ENCODE measurements at places on chromosomes 7 and 10. TPM values are rescaled to one million over a fixed set of nuclear protein-coding genes. Genes with fewer than 3 reads are reported as not detected.

Gene NKX1-2
- total RNA-seq: not detected

DNA sequence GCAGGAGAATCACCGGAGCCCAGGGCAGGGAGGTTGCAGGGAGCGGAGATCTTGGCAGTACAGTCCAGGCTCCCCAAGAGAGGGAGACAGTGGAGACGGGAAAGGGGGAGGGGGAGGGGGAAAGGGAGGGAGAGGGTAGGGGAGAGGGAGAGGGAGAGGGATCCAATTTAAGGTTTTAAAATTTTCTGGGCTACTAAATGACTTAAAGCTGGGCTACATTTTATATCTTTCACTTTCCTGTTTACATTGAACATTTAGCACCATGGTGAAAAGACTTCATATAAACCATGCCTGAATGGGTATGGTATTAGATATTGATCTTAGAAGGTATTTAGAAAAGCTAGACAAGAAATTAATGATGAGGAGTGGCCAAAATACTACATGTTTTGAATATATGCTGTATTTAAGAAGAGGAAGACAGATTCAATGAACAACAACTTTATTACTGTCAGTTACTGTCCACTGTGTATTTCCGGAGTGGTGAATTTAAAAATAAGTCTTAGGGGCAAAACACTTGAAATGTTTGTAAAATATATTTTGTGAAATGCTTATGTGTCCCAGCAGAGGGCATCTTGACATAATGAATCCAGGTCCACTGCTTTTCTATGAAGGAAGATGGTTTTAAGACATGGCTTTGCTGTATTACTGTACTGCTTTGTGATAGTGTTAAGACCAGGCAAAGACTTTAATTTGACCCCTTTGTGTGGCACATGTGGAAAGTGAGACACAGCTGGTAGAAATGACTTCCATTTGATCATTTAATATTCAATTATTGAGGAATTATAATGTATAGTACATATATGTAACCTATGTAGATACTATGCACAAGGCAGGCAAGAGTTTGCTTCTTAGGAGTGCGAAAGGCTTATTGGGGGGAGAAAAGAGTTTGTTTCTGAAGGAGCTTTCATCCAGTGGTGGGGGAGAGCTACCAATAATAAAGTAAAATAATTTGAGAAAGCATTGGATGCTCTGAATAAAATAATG is 52.8 kb downstream of the NRF1 start:
- no peak for DNase-seq

Gene CREB3L2
- 80.4 TPM for total RNA-seq

Gene PRKCQ
- 2.4 TPM for total RNA-seq

- DNase-seq: no peak
These were observed 37.7 kb downstream of the PRSS2 start for GRCh38 chr7:142808461-142808801.

GRCh38 chr7:149180722-149181449 is 14.5 kb upstream of the ZNF282 start:
- no peak for DNase-seq

GRCh38 chr7:121766676-121767075 is 106.3 kb upstream of the PTPRZ1 start:
- DNase-seq: no peak

GRCh38 chr7:26413007-26413691 is 121.5 kb downstream of the SNX10 start:
- no peak for DNase-seq

Gene FAM13C
- total RNA-seq: 6.8 TPM

DNA sequence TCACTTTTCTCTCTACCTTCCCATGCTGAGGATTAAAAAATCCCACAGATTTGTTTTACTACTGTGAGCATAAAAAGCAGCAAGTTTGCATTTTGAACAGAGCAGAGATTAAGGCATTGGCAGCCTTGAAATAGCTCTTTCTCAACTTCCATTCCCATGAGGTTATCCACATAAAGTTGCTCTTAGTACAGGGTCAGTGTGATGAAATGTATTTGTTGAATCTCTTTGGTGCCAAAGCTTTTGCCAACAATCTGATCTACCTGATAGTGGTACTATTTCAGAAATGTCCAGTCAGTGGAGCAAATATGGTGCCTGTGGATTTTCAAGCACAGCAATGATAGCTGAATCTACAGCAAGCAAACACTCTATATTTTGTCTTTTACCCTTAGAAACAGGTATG is 254.8 kb downstream of the INHBA start:
- no peak for DNase-seq

Gene IDE
- total RNA-seq: 30.3 TPM

DNA sequence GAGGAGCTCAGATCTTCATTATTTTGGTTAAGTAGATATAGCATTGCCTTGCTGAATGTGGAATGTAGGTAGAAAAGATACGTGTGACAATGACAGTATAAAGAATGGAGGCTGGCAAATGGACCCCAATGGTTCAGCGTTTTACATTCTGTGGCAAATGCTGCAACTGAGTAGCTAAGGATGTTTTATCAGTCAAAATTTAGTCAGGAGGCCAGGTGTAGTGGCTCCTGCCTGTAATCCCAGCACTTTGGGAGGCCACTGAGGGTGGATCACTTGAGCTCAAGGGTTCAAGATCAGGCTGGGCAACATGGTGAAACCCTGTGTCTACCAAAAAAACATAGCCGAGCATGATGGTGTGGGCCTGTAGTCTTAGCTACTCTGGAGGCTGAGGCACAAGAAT is 120.5 kb upstream of the GHITM start:
- no peak for DNase-seq

GRCh38 chr7:74483402-74484336 is 30.0 kb downstream of the GTF2IRD1 start:
- DNase-seq: no peak

GRCh38 chr10:131137223-131137622 is 174.3 kb downstream of the TCERG1L start:
- DNase-seq: no peak

GRCh38 chr7:38292442-38292841 is 19.0 kb upstream of the TARP start:
- no peak for DNase-seq

DNA sequence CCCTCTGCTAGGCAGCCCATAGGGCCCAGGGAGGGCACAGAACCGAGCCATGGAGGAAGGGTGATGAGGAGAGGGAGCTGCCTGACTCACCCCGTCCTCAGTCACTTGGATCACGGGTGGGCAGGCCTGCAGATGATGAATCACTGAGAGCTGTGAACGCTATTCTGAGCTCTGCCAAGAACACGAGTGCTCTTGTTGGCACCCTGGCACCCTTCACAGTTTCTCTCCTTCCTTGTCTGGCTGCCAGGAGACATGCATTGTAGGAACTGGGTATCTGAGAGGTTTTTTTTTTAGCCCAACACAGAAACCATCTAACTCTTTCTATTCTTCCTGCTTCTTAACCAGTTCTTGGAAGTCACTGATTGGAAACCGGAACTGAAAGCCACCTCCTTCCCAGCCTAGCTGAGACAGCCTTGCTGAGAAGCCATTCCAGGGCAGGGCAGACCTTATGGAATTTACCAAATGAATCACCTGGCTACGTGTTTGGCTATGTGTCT is 82.1 kb downstream of the SLC37A3 start:
- DNase-seq: no peak

Gene CYP26C1
- 0.44 TPM for total RNA-seq

Gene HOXA3
- 197 TPM for total RNA-seq

Gene AFAP1L2
- 5.7 TPM for total RNA-seq

Gene JAZF1
- total RNA-seq: 5.5 TPM

GRCh38 chr7:19552576-19552975 is 156.3 kb downstream of the POLR1F start:
- no peak for DNase-seq

DNA sequence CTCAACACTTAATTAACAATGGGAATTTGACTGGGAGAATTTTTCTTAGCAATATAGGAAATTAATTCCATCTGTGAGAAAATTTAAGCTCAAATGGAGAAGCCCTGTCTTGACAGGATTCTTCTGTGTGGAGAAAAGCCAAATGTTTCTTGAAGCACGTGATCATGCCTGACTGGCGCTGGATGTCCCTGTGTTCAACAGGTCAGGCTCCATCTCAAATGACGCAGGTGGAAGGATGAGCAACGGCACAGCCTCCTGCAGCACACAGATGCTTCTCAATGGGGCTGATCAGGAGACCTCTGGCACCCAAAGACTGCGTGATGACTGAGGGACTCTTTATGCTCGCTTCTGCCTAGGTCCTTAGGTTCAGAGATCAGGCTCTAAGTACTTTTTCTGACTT is 143.8 kb downstream of the RSU1 start:
- no peak for DNase-seq

GRCh38 chr10:47285381-47286115 is 14.4 kb upstream of the GDF10 start:
- DNase-seq: no peak

DNA sequence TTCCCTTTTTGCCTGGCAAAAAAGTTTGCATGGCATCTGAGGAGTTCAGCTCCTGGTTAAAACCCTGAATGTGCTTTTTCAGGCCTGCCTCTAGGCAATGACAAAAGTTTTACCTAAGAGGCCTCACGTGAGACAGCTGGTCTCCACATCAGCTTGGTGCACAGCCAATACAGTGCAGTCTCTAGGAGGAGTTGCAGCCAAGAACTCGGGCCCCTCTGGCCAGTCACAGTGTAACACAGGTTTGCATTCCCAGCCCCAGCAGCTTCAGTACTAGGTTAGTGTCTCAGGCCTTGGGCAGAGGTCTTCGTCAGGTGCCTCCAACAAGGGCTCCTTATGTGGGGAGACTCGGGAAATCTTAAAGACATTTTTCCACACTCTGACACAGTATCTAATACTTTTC is 771.7 kb downstream of the SORCS1 start:
- DNase-seq: no peak

Gene NEUROD6
- total RNA-seq: not detected

GRCh38 chr7:106622654-106623314 is 38.2 kb downstream of the CCDC71L start:
- DNase-seq: no peak

- no peak for DNase-seq
These were observed 188.9 kb downstream of the ADAM12 start for GRCh38 chr10:126199221-126199998.

Measured in mesothelial cell of epicardium (in vitro differentiated cells).